ENCODE measurements at places on chromosomes 2 and 18.

DNA sequence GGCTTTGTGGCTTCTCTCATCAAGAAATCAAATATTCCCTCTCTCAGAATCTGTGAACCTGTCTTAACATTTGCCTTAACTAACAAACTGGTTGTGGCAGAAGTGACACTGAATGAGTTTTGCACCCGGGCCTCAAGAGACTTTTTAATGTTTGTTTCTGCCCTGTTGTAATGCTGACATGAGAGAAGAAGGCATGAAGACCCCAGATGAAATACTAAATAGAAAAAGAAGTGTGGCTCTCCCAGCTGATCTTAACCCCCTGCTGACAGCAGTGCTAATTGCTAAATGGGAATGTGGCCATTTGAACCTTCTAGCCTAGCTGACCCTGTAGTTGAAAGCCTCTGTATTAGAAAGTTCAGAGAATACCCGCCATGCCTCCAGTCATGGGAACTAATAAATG lies 261.2 kb downstream of the CTNNA2 start:
- DNase-seq = no peak

GRCh38 chr18:44697315-44697714 lies 16.6 kb downstream of the SETBP1 start:
- DNase-seq = no peak

GRCh38 chr18:8754995-8755960 lies 49.9 kb downstream of the MTCL1 start:
- DNase-seq = peak; percentile 22

DNA sequence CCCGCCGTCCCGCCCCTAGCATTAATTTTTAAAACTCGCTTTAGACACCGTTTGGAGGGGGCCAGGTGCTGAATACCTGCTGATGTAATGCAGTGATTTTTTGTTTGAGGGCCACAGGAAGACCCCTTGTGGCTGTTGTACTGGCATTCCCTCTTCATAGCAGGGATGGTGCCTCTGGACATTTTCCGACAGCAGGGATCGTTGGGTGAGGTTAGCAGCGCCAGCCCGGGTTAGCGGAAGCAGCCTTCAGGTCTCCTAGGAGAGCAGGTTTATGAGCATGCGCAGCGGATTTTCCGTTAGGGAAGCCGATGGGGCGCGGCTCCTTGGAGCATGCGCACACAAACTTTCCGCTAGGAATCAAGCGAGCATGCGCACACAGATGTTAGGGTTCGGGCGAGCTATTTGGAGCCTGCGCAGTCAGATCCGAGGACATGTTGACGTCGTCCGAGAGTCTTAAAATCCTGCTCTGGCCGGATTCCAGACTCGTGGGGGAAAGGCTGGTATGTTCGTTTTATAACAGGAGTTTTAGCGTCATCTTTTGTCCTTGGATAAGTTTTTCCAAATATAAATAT lies 17.2 kb upstream of the C2orf74 start:
- DNase-seq = peak; percentile 97

- peak; percentile 36 for DNase-seq
These were observed 42.9 kb downstream of the HDLBP start for GRCh38 chr2:241272303-241273209.

DNA sequence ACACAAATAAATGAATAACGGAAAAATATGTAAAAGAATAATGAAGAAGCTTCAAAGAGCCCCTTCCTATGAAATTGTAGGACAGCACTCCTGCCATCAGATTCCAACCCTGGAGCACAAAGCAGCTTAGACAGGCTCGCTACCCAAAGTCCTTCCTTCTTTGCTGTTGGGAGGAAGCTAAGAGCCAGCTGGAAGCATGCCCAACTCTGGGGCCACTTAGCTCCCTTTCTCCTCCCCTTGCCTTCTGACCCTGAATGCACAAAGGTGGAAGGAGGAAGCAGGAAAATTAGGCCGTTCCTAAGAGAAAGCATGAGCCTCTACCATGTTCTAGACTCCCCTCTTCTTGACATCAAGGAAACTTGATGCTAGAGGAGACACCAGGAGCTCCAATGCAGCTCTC lies 700.8 kb downstream of the RNF144A start:
- no peak for DNase-seq

DNA sequence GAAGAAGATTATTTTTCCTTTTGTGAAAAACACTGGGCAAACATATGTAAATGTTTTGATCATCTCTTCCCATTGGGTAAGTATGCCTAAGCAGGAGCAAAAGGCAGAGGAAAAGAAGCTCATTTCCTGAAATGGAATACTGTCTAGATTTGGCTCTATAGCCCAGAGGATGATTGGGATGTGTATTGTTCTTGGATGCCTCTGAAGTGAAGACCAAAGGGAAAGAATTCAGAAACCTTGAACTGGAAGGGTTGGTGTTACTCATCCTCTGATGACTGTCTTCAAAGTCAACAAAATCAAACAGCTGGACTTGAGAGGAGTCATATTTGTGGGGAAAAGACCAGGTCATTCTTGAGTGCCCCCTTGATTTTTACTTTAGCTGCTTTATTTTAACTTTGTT lies 112.6 kb upstream of the NT5C1B start:
- DNase-seq = peak; percentile 76

GRCh38 chr2:134324947-134325346 lies 71.1 kb downstream of the MGAT5 start:
- DNase-seq = no peak

DNA sequence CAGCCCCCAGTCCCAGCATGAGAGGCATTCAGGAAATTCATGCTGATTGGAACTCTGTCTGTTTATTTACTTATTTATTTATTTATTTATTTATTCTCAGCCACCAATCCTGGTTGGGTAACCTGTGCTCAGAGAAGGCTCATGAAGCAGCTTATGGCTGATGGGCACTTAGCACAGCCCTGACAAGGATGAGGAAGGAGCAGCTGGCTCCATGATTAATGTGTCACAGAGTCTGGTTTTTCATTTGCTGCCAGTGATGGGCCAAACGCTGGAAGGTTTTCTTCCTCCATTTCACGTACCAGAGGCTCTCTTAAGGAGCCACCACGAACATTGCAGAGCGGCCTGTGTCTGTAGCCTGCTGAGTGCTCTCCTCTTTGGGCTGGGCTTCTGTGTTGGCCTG lies 28.3 kb upstream of the KCNS3 start:
- no peak for DNase-seq

DNA sequence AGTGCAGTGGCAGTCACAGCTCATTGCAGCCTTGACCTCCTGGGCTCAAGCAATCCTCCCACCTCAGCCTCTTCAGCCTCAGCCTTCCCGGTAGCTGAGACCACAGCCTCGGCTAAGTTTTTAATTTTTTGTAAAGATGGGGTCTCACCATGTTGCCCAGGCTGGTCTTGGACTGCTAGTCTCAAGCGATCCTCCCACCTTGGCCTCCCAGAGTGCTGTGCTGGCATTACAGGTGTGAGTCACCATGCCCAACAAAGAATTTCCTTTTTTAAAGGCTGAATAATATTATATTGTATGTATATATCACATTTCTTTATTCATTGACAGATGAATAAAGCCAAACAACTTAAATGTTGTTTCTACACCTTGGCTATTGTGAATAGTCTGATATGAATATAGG lies 42.5 kb downstream of the MOB4 start:
- DNase-seq = peak; percentile 12

DNA sequence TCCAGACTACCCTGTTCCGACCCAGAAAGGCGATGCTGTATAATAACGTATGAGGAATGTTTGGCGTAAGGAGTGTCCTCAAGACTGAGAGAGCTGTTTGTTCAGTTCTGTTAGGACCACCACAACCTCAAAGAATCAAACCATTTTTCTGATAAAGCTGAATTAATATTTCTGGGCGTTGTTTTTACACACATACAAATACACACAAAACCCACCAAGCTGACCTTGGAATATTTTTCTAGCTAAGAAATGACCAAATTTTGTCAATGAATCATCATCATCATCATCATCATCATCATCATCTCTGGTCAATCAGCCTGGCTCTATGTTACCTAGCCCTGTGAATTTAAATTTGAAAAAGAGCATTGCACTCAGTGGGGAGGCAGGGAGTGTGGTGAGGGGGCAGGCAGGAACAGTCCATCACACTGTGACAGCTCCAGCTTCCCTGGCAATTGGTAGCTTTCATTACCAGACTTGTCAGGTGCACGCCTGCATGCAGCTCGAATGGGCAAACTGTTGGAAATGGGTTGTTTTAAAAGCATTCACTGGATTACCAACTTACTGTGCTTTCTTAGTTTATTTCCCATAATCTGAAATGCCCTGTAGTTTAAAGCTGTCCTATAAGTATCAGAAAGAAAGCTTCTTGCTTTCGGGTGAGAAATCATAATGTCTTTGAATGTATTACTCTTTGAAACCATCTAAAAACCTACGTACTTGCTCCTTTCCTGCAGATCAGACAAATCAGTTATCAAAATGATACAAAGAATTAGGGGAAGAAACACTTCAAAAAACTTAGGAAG lies 6.9 kb upstream of the POU3F3 start:
- no peak for DNase-seq

GRCh38 chr2:98839292-98839691 lies 96.7 kb downstream of the CRACDL start:
- DNase-seq = peak; percentile 17

GRCh38 chr2:74566754-74567085 lies 12.2 kb downstream of the DOK1 start:
- peak; percentile 56 for DNase-seq

- no peak for DNase-seq
These were observed 86.9 kb downstream of the RRM2 start for GRCh38 chr2:10209406-10209935.

- DNase-seq = no peak
These were observed 77.6 kb downstream of the ASB1 start for GRCh38 chr2:238504181-238504931.

GRCh38 chr2:107545851-107546250 lies 280.8 kb upstream of the RGPD4 start:
- no peak for DNase-seq

GRCh38 chr2:60480089-60480773 lies 73.2 kb downstream of the BCL11A start:
- DNase-seq = no peak

- no peak for DNase-seq
These were observed 2.1 kb downstream of the COL6A3 start for GRCh38 chr2:237411683-237412423.
